Progenitor cell of endocrine pancreas (in vitro differentiated cells): ENCODE measurements at places on chromosomes 2 and 18.

DNA sequence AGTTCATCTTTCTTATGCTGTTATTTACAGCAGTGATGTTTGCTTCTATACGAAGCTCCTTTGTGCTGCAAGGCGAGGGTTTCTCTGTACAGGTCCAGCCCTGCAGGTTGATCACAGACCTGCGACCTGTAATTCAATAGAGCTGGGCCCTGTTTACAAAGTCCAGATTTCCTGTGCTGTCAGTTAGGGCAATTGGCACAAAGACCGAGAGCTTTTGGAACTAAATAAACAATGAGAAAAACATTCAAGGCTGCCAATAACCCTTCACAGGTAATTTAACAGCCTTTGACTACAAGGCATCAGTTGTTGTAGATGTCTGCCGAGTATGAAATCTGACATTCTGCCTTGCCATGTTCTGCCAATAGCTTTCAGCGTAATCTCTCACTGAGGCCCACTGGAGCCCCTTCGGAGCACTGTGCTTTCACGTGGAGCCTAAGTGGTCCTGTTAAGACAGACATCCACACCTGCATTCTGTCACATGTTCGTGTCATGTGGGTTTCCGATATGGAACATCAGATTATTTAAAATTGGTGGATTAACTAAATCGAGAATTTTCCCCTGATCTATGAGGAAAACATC is 232.5 kb downstream of the PTGR3 start:
- DNase-seq: no peak

DNA sequence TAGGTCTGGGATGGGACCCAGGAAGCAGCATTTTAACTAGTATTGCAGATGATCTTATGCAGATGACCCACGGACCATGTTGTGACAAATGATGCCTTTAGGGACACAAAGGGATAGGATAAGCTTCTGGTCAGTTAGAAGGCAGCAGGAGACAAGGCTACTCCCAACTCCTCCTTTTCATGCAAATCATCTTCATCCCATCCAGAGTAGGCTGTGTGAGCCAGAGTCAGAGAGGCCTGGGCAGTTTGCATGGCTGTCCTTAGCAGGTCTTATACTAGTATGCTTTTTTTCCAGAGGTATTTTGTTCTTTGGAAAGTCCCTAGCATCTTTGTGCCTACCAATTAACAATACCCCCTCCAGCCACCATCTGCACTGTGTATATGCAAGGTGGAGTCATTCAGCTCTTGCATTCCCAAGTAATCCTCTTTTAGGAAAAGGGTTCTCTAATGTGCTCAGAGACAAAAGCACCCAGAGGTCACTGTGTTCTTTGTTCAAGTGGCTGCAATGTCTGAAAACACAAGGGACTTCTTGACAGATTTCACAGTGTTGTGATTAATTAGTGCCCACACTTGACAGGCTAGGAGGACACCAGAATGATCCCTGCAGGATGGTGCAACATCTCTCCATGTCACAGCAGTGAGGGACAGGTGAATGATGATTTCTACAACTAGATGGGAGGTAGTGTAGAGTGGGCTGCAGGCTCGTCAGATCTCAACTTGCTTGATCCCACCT is 225.8 kb downstream of the NCKAP5 start:
- no peak for DNase-seq

DNA sequence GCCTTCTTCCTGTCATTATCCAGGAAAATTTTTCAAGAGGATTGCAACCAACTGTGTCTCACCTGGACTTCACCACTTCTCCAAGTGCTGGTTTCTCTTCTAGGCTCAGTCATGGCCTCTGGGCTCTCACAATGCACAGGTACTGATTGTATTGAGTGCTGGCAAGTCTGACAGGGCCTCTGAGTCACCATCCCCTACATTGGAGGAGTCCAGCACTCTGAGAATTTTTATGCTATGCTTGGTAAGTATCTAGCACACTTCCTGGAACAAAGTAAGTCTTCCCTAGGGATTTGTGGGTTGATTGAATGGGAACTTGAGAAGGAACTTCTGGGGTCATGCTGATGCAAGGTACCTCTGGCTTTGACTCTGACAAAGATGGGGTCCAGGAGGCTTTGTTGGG is 147.2 kb upstream of the CELF4 start:
- DNase-seq: no peak

DNA sequence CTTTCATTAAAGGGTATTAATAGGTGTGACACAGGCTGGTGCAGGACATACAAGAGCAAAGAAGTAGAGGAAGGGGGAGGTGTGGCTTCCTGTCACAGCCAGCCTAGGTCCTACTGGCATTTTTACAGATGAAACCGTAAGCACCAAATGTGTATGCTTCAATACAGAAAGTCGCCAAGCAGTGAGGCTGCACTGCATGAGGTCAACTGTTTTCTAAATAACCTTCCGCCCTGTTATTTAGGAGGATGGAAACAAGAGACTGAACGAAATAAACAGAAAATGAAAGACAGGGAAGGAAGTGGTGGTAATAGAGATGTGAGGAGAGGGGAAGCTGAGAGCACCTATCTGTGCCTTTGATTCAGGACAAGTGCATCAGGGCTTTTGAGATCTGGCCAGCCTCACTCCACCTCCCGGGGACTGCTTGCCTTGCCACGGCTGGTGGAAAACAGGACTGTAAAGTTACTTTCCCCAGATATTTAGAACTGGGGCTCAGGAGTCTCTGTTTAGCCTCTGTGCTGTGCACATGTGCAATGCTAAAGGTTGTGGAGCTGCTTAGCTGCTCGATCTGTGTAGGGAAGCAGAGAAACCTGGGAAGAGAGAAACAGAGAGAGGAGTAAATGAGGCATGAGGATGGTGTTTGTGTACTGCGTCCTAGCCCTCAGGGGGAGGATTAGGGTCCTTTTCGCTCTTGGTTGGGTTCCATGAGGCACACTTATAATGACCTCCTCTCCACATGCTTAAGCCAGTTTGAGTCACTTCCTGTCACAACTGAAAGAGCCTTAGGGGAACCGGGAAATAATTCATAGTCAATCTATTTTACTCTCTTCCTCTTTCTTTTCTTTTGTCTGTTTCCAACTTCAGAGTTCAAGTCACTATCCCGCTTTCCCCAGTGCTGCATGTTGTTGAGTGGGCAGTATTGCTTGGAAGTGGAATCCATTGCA is 62.3 kb upstream of the BOD1L2 start:
- no peak for DNase-seq

GRCh38 chr2:39202639-39203369 is 41.0 kb downstream of the CDKL4 start:
- DNase-seq: no peak

DNA sequence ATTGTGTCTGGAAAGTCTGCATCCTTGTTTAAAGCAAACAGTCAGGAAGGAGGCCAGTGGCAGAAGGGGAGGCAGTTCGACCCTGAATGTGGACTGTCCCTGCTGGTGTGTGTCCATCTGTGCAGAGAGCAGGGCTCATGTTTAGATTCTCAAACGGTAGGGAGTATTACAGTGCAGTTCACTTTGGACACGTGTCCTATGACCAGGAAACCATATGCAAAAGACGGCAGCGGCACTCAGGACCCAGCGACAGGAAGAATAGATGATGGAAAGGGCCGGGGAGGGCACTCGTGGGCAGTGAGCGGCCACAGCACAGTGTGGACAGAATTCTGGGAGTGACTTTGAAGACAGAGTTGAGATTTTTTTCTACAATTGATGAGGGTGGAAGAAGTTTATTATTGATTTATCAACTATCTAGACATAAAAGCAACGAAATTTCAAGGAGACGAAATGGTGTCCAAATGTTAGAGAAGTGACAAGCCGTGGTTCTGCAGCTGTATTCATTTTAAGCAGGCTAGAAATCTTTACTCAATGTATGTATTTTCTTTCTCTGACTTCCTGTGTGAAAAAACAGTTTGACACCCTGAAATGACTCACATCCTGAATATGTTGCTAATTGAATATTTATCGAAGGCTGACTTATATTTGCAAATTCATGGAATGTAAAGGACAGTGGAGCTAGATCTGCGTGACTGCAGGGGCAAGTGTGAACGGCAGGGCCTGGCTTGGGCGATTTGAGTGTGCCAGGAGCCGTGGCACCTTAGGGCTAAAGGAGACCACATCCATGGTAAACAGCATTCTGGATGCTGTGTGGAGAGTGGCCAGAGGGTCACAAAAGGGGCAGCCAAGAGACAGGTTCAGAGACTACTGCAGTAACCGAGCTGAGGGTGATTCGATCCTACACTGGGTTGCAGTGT is 214.2 kb downstream of the PTGR3 start:
- no peak for DNase-seq

DNA sequence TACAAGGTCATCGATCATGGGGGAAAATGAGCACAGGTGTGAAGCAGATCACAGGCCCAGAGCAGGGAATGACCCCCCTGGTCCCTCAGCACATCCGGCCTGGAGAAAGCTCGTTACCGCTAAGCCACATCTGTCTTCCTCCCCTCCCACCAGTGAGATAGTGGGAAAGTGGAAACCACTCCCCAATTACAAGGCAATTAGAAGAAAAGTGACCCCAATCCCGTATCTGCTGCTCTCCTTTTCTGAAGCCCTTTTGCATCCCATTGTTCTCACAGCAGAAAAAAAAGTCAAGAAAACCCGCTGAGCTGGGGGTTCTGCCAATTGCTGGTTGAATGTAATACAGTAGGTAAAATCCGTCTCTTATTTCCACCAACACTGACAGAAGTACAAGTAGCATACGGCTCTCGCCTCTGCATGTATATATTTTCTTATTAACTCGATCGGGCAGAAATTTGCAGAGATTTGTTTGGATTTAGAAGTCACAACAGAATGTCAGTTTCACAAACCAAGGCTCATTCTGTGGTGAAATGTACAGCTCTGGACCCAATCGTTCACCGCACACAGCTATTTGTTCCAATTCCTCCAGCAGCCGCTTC is 287.0 kb downstream of the TCF4 start:
- DNase-seq: no peak

DNA sequence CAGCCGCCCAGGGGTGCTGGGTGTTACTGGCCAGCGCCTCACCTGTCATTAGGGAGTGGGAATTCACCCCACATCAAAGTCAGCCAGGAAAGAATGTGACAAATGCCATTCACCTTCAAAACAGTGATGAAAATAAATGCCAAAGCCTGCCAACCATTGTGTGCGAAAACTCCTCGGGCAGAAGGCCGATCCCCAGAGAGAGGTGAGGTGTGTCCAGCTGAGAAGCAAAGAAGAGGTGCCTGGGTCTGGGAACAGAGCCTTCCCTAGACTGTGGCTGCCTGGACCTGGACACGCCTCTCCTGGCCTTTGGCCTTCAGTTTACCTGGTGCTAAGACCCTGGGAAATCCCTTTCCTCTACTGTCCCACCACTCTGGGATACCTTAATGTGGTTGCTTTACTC is 142.7 kb downstream of the CYP26B1 start:
- DNase-seq: no peak

DNA sequence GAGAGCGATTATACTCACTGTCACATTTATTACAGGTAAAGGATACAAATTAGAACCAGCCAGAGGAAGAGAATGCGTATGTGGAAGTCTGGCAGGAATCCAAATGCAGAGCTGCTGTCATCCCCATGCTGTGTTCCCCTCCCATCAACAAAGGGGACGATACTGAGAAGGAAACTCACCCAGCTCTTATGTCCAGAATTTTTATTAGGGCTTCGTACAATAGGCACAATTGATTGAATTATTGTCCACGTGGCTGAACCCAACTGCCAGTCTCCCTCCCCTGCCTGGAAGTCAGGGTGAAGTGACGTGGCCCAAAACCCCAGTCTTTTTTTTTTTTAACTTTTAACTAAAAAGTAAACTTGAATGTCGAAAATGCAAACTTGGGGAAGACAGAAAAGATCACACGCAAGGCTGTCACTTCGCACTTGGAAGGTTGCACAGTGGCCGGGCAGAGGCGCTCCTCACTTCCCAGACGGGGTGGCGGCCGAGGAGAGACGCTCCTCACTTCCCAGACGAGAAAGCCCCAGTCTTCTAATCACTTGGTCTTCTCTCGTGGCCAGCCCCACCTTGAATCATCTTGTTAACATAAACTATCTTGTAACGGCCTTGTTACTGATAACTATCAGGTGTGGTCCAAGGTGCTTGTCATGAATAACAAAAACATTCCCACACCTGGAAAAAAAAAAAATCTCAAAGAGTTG is 40.0 kb upstream of the ITSN2 start:
- DNase-seq: no peak

DNA sequence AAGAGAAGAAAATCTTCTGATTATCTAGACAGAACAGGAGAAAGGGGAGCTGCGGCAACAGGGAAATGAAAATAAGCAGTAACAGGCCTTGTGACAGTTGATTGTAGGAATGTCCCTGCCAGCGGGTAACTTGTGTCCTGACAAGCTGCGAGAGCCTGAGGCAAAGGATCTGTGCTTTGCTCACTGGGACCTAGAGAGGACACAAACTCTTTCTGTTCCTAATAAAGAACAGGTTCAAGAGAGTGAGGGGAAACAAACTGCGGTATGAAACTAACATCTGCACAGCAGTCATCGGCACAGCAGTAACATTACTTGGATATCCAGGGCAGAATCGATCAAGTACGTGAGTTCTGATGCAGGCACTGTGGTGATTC is 103.7 kb upstream of the THOC1 start:
- DNase-seq: no peak

GRCh38 chr2:107808959-107809358 is 17.7 kb upstream of the RGPD4 start:
- DNase-seq: no peak

GRCh38 chr18:45251236-45251635 is 364.0 kb upstream of the SLC14A2 start:
- DNase-seq: no peak
